ENCODE measurements at places on chromosomes 11 and 22. TPM values are rescaled to one million over a fixed set of nuclear protein-coding genes. Genes with fewer than 3 reads are reported as not detected.

ACER3 gene
- 7.3 TPM for total RNA-seq

CRKL gene
- 80.9 TPM for total RNA-seq

GRCh38 chr11:35418282-35419183, 825 bp downstream of the SLC1A2 start:
- peak; percentile 15 for DNase-seq
- peaks cover 100% of the 10 kb centered on the region for H3K27me3 ChIP-seq
- peaks cover 6% of the 10 kb centered on the region for H3K4me1 ChIP-seq
- H3K27ac ChIP-seq = no peak overlapping the region

DNA sequence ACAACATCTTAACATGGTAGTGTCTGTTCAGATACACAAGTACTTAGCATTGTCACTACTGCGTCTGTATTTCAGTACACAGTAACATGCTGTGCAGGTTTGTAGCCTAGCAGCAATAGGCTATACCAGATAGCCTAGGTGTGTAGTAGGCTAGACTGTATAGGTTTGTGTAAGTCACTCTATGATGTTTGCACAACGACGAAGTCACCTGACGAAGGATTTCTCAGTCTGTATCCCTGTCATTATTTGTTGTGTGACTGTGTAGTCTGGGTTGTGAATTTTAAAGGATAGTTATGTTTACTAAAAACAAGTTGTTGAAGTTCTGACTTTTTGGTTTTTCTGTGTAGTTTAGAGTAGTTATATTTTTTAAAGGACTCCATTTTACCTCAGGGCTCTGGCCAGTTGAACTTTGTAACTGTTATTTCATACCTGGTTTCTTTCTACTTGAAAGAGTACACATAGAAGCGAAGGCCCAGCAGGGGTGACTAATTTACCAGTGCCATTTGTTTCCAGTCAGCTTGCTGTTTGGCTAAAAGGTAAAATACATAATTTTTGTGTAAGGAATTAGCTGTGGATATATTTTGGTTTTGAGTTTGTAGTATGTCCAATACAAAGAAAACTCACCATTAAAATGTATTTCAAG, 72.3 kb downstream of the PPP6R3 start:
- H3K36me3 ChIP-seq = peaks cover under 1% of the 10 kb centered on the region
- peaks cover 14% of the 10 kb centered on the region for H3K4me1 ChIP-seq
- no peak for DNase-seq
- no peaks in the 10 kb centered on the region for H3K27me3 ChIP-seq

DNA sequence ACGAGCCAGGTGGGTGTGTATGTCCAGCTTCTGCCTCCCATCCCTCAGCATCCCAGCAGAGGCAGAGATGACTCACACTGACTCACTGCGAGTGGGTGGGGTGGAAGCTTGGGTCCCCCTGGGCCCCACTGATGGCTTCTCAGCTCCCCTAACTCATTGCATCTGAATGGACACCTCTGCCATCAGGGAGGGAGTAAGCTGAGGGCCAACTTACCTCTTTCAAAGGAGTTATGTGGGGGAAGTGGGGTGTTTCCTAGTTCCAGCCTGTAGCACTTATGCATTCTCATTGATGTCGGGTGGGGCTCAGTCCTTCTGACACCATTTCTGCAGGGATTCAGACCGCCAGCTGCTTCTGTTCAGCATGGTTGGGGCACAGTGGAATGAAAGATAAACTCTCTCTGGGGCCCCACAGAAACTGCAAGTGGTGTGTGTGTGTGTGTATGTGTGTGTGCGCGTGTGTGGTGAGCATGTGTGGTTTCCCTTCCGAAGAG, 1425.8 kb downstream of the TBC1D22A start:
- H3K4me3 ChIP-seq = no peak overlapping the region
- no peaks in the 10 kb centered on the region for H3K27me3 ChIP-seq
- no peaks in the 10 kb centered on the region for H3K4me1 ChIP-seq
- no peak for DNase-seq

DNA sequence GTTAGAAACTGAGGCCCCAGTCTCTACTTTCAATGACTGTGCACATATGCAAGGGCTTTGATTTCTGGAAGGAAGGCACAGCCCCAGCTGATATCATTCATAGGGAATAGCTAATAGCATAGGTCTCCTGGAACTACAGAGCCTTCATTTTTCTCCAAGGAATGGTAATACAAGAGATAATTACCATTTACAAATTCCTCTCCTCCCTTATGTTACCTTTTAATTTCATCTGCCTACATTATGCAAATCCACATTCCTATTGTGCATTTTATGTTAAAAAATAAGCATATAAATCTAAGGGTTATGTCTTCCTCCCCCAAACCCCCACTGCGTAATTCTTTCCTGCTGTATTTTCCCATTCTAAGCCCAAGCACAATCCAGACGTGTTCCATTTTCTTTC, 94.9 kb downstream of the AMBRA1 start:
- no peaks in the 10 kb centered on the region for H3K36me3 ChIP-seq
- peaks cover 15% of the 10 kb centered on the region for H3K4me1 ChIP-seq
- no peak overlapping the region for H3K4me3 ChIP-seq
- no peak for DNase-seq
- H3K27ac ChIP-seq = no peak overlapping the region

Measured in cardiac muscle cell (in vitro differentiated cells and primary cell).